ENCODE measurements at places on chromosomes 3 and 15.
A peak's percentile ranks its signal among the peaks of the same experiment; 100 is the strongest.

- DNase-seq, result no peak
Observed at GRCh38 chr15:63805993-63806980, 27.5 kb downstream of the HERC1 start.

- peak; percentile 41 for DNase-seq
Observed at GRCh38 chr15:78149805-78150751, 916 bp downstream of the IDH3A start.

DNA sequence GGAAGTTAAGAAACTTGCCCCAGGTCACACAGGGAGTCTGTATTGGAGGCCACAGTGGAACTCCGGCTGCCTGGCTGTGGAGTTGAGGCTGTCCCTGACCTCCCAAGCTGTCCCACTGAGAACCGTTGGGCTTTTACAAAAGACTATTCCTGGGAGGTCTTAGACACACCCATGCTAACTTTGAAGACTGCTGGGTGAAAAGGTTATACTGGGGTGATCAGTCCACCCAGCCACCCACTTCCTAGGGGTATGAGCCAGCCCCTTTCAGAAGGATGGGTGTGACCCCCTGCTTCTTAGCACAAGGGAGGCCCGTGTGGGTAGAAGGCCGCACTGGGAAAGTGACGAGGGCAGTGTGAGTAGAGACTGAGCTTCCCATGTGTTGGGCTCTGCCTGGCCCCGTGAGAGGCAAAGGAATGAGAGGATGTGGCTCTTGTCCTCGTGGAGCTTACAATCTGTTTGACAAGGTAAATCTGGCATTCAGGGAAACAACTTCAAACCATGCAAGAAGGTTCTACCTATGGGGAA, 19.0 kb downstream of the MRAS start:
- no peak for DNase-seq

- no peak for DNase-seq
Observed at GRCh38 chr15:99014803-99015697, 7.5 kb upstream of the PGPEP1L start.

GRCh38 chr3:69033470-69033869, 18.7 kb downstream of the TMF1 start:
- DNase-seq, result no peak

DNA sequence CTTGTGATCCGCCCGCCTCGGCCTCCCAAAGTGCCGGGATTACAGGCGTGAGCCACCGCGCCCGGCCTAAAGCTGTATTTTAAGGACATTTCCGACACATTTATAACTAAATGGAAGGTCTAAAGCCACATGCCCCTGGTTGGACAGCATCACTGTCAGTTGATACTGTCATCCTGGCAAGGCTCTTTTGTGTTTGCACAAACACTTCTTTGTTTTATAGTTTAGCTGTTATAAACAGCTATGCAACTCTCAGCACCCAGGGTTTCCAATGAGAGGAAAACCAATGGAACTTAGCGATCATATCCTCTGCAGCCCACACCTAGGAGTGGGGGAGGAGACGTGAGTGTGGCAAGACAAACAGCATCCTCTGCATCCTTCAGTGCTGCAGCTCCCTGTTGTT, 19.7 kb downstream of the NIPA1 start:
- DNase-seq, result no peak

DNA sequence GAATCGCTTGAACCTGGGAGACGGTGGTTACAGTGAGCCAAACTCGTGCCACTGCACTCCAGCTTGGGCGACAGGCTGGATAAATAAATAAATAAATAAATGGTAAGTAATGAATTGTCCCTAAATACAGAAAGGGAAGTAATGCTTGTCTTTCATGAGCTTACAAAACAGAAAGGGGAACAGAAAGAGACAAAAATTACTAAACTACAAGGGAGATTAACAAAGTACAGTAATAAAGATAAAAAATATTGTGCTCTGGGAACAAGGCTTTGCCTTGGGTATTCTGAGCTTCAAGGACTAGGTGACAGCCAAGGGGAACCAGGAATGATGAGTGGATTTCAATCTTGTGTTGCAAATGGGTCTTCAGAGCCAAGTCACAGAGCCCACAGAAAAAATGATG, 9.2 kb upstream of the HLTF start:
- DNase-seq, result no peak

GRCh38 chr3:59064276-59064675, 14.5 kb upstream of the CFAP20DC start:
- no peak for DNase-seq

GRCh38 chr15:47429376-47429775, 287.9 kb upstream of the SEMA6D start:
- no peak for DNase-seq

GRCh38 chr3:101853982-101854381, 4.7 kb downstream of the NFKBIZ start:
- DNase-seq, result no peak

DNA sequence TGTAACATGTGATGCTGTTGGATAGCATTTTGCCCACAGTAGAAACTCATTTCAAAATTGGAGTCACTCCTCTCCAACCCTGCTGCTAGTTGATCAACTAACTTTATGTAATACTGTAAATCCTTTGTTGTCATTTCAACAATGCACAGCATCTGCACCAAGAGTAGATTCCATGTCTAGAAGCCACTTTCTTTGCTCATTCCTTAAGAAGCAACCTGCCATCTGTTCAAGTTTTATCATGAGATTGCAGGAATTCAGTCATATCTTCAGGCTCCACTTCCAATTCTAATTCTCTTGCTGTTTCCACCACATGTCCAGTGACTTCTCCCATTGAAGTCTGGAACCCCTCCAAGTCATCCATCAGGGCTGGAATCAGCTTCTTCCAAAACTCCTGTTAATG, 42.9 kb downstream of the AKAP13 start:
- peak; percentile 53 for DNase-seq

- no peak for DNase-seq
Observed at GRCh38 chr15:31362886-31363285, 36.3 kb downstream of the KLF13 start.

GRCh38 chr3:117405359-117405758, 695.8 kb downstream of the TUSC7 start:
- DNase-seq, result no peak

DNA sequence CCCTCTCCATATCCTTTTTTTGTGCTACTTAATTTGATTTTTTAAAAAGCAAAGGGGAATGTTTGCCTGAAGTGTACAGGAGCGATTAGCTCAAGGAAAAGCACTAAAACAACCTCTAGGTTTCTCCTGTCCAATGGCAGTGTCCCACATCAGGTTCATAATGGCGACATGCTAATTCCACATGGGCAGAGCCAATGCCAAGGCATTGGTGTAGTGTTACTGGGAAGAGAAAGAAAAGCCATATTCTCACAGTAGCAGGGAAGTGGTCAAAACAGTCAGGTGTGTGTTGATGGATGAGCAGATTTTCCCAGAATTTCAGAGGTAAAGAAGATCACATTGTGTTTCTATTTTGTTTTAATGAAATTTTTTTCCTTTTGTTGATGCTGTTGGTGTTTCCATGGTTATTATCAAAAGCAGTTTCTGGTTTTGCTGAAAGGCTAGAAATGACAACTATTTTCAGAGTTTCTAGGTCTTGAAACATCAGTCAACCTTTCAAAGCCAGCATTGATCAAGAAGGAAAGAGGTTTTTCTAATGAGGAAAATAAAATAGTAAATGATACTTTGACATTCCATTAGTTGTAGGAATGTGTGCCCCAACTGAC, 65.2 kb downstream of the FNDC3B start:
- DNase-seq, result no peak

GRCh38 chr3:148147903-148148302, 549.8 kb upstream of the AGTR1 start:
- no peak for DNase-seq

DNA sequence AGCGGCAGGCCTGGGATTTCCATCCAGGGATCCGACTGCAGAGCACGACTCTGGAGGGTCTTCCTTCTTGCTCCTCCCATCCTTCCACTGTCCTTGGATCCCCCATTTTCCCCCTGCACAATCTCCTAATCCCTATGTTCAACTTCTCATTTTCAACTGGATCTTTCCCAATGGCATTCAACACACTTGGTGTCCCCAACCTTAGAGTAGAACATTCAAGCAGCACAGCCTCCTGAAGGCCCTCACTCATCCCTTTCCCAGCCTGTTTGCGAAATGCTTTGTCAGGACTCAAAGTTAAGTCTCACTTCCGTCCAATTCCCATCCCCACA, 32.3 kb downstream of the RPN1 start:
- DNase-seq, result no peak

GRCh38 chr3:78858910-78859309, 908.9 kb downstream of the ROBO1 start:
- DNase-seq, result no peak

DNA sequence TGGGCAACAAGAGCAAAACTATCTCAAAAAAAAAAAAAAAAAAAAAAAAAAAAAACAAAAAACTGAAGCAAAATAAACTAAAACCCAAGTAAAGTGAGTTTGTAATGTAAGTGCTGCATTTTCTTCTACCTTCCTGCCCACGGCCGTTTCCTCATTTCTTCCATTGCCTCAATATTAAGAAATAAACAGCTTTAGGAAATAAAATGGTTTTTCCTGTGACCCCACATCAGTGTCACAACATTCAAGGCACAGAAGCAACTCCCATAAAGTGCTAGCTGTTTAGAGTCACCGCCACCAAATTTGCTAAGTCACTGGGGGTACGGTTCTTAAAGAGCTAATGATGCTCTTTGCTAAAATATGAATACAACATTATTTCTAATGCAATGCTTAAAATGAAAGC, 3.3 kb downstream of the PKM start:
- no peak for DNase-seq

- DNase-seq, result no peak
Observed at GRCh38 chr3:14166877-14167603, 11.4 kb downstream of the XPC start.

- DNase-seq, result no peak
Observed at GRCh38 chr3:113005611-113006010, 14.8 kb downstream of the GTPBP8 start.

DNA sequence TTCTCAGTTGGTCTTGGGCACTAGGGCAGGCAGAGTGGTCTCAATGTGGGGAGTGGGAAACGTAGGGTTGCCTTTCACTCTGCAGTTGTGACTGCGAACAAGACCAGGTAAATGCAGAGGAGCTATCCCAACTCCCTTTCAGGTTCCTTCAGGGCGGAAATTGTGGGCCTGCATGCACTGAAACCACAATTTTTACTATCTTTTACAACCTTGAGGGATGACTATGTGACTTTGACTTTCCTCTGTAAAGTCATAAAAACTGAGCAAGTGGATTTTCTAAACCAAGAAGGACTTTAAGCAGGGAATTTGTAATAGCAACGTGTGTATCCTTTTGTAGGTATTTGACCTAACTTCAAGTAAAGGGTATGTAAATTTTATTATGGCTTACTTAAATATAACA, 171.4 kb upstream of the CADPS start:
- no peak for DNase-seq

DNA sequence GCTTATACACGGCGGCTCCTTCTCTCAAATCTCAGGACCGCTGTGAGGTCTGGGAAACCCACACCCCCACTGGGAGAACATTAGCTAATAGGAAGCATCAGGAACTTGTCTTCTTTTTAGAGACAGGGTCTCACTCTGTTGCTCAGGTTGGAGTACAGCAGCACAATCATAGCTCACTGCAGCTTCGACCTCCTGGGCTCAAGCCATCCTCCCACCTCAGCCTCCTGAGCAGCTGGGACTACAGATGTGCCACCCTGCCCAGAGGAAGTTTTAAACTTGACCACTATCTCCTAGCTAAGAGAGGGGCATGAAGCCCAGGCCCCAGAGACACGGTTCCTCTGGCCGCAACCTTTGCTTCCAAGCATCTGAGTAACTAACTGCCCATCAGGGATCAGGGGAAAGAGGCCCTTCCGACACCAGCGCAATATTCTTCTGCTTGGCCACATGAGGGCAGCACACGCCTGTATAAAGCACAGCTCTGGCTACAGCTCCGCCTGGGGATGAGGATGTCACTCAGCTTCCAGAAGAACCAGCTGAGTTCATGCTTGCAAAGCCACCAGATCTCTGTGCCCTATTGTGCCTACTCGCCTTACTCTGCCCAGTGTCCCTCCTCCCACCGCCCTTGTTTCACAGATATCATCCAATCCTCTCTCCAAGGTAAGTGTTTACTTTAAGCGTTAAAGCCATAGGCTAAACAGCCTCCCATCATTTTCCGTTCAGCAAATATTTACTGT, 57.6 kb upstream of the SLC6A11 start:
- DNase-seq, result peak; percentile 10

DNA sequence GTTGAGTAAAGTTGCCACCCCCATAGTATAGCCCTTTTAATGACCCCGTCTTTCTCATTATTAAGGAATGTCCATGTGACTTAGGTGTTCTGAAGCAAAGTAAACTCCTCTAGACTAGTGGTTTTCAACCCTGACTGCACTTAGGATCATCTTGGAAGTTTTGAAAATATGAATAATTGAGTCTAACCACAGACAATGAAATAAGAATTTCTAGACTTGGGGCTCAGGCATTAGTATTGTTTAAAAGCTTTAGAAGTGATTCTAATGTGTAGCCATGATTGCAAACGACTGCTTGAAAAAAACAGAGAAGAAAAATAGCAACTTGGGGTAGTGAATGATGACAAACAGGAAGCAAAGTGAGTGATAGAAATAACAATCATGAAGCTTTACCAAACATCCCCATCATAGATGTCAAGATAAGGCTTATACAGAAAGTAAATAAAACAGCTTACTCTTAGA, 35.0 kb downstream of the ALCAM start:
- DNase-seq, result no peak

DNA sequence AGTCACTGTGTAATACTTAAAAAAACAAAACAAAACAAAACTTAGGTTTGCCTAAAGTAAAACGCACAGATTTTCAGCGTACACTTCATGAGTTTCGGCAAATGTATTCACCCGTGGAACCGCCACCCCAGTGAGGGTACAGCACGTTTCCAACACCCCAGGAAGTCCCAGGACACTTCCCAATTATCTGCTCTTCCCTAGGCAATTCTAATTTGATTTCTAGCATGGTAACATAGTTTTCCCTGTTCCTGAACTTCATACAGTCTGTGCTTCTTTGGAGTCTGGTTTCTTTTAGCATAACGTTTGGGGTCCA, 497 bp upstream of the CLASP2 start:
- DNase-seq, result no peak

GRCh38 chr3:126448136-126448892, 27.4 kb downstream of the ZXDC start:
- peak; percentile 22 for DNase-seq

DNA sequence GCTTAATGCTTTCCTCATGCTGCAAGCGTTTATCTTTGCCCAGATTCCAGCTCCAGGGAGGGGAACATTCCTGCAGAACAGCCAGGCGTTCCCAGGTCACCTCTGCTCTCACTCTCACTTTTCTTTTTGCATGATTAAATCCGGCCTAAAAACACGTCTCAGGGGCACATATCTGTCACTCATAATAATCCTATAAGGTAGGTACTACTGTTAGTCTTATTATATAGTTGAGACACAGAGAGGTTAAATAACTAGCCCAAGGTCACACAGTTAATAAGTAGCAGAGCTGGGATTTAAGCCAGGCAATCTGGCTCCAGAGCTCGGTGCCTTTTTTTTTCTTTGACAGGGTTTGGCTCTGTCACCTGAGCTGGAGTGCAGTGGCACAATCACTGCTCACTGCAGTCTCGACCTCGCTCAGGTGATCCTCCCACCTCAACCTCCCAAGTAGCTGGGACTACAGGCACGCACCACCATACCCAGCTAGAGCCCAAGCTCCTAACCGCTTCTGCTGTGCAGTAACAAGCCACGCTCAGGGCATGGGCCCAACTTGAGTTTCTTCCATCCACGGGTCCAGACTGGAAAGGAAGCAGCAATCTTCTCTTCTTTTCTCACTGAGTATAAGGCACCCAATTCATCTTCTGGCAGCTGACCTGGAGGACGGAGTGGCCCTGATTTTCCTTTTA, 96.5 kb downstream of the LIPC start:
- no peak for DNase-seq

GRCh38 chr3:128568602-128569490, 75.8 kb upstream of the GATA2 start:
- DNase-seq, result no peak
